Left lobe of liver (tissue), 2 donors: ENCODE measurements at places on chromosomes 7 and 10. TPM values are rescaled to one million over a fixed set of nuclear protein-coding genes. Genes with fewer than 3 reads are reported as not detected.

TNPO3 gene
- 16.6 TPM for total RNA-seq

CDNF gene
- 4.8 TPM for total RNA-seq

SPRN gene
- 0.18 TPM for total RNA-seq

SPDYE11 gene
- not detected for total RNA-seq

WDR86 gene
- 0.28 TPM for total RNA-seq

DNA sequence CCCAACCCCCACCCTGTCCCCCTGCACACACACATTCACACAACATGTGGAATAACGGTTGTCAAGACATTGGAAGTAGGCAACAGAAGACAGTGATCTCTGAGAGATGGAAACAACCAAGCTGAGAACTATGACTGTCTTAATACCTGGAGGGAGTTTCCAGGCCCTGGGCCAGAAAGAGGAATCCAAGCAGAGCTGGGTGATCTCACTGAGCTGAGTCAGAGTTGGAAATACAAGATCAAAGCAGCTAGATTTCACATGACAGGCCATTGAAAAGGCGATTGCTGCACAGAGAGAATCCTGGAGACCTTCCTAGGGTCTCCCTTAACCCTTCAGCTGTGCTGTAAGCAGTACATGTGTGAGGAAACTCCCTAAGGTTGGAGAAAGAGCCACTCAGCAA lies 165.8 kb upstream of the PRSS1 start:
- no peak for DNase-seq

GRCh38 chr10:77420947-77421523 lies 216.6 kb downstream of the KCNMA1 start:
- DNase-seq = no peak

DNA sequence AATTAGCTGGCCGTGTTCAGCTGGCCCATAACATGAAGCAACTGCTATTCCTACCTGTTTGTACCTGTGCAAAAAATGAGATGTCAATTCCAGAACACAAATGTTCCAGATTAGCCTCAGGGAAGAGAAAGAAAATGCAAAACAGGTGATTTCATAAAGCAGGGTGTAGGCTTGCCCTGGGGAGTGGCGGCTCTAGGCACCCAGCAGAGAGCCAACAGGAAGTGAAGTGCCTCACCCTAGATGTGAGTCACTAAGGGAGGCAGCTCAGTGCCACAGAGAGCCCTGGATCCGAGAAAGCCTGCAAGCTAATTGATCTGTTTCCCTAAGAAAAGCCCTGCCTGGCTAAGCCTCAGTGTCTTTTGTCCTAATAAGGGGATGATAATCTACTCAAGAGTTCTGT lies 240.0 kb downstream of the ARHGAP21 start:
- no peak for DNase-seq

- DNase-seq = no peak
Measured at GRCh38 chr7:98229441-98229840, 18.2 kb downstream of the BHLHA15 start.

DNA sequence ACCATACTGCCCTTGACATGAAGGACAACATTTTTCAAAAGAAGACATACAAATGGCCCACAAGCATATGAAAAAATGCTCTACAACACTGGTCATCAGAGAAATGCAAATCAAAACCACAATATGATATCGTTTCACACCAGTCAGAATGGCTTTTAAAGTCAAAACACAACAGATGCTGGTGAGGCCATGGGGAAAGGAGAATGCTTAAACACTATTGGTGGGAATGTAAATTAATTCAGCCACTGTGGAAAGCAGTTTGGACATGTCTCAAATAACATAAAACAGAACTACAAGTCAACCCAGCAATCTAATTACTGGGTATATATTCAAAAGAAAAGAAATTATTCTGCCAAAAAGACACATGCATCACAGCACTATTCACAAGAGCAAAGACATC lies 4.2 kb upstream of the NT5C3A start:
- no peak for DNase-seq

GRCh38 chr7:158586499-158587161 lies 993 bp downstream of the PTPRN2 start:
- no peak for DNase-seq

DNA sequence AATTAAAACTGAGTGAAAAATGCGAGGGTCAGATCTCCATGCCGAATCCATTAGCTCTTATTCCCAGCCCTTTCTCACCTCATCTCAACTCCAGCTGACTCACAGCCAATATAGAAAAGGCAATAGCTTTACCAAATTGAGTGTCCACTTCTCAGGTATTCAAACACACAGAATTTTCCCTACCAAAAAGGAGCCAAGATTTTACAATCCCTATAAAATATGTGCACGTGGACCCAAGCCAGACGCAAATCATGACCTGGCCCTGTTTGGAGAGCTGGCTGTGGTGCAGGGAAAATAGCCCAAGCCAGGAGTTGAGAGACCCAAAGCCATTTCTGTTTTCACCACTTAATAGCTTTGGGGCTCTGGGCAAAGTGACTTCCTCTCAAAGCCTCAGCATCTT lies 379.7 kb upstream of the AUTS2 start:
- no peak for DNase-seq

GRCh38 chr10:14751921-14752320 lies 22.8 kb downstream of the FAM107B start:
- no peak for DNase-seq

- DNase-seq = no peak
Measured at GRCh38 chr10:62760401-62760800, 44.1 kb upstream of the ADO start.

GRCh38 chr10:79628083-79628482 lies 17.3 kb downstream of the SFTPA1 start:
- no peak for DNase-seq

DNA sequence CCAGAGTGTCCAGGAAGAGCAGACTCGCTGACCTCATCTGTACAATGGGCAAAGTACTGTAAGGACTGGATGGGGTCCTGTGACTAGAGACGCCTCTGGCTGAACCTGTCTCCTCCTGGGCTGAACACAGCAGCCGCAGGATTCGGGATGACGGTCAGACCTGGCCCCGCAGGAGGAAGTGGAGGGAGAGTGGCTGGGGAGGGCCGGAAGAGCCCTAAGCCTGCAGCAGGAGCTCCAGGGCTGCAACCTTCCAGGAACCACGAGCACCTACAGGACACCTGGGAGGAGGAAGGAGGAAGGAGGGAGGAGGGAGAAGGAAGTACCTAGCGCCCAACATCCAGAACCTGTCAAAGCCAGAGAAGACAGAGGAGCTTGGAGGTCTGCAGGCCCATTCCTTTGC lies 30.3 kb downstream of the TNRC18 start:
- no peak for DNase-seq

DNA sequence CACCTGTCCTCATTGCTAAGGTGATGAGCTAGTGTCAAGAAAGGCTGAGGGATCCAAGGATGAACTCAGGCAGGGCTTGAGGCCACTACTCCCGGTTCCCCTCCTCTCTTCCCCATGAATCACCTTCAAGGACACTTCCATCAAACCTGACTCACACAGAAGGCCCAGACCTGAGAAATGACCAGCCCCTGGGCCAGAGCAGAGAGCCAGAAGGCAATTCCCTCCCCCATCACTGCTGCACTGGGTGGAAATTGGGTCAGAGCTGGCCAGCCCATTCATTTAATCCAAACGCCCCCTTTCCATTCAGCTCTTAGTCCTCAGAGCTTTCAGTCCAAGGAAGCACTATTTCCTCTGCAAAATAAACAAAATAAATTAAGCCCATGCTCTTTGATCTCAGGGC lies 182.0 kb downstream of the KCNMA1 start:
- DNase-seq = no peak

DNA sequence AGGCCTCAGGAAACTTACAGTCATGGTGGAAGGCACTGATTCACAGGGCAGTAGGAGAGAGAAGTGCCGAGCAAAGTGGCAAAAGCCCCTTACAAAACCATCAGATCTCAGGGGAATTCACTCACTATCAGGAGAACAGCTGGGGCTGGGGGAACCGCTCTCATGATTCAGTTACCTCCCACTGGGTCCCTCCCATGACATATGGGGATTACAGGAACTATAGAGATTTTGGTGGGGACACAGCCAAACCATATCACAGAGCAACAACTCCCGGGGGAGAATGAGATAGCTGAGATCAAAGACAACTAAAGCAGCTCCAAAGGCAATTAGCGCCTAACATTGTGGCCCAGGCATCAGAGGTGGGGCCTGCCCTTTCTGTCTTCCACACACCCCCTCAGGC lies 85.4 kb upstream of the VOPP1 start:
- no peak for DNase-seq

DNA sequence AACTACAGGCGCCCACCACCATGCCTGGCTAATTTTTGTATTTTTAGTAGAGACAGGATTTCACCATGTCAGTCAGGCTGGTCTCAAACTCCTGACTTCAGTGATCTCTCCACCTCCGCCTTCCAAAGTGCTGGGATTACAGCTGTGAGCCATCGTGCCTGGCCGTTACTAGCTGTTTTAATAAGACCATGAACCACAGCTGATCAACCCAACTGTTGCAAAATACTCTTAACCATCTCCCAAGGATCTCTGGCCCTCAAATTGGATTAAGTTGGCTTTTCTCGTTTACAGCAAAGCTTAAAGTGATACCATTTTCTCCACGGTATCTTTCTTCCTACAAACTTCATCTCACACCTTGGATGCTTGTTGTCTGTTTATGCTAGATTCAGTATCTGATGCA lies 18.3 kb downstream of the ZFAND2A start:
- no peak for DNase-seq

DNA sequence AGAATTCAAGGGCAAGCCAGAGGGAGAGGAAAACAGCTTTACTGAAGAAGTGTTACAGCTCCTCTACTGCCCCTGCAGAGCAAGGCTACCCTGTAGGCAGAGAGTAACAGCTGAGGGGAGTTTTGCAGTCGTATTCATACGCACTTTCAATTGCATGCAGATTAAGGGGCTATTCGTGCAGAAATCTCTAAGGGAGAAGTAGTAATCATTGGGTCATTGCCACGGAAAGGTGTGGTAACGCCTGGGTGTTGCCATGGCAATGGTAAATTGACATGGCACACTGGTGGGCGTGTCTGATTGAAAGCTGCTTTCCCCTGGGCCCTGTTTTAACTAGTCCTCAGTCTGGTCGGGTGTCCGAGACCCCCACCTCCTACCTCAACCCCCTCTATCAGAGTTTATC lies 227.2 kb downstream of the NSUN6 start:
- DNase-seq = no peak

DNA sequence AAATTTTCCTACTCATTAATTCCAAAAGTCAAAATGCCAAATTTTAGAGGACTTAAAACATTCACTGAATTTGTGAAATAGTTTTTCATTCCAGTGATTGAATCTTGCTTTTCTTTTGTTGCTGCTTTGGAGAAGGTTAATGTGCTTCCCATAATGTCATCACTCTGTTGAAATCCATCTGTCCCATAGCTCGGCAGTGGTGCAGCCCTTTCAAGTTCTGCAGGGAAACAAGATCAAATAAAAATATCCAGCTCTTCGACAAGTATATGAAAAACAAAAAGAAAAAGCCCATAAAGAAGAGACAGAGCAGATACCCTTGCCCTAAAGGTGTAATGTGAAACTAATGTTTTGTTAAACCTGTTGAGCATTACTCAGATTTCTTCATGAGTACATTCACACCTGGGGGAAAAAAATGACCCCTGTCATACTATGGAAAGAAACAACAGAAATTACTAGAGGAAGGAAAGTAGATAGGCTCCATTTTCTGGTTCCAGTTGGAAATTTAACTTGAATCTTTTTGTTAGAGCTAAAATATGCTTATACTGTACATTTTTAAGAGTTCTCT lies 35.1 kb downstream of the AGR3 start:
- no peak for DNase-seq

DNA sequence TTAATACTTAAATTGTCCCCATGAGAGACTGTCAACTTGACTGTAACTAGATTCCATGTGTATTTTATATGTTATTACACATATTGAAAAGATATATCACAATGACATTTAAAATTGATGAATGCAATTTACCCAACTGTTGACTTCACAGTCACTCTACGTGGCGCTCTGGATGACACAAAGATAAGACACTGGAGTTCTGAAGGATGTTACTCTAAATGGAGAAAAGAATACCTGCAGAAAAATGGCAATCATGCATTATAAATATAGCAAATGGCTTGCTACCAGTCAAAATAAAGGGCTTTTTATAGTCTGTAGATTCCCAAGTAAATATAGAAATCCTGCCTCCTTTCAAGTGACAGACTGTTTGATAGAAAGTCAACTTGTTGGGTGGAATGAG lies 143.6 kb upstream of the KLF6 start:
- DNase-seq = no peak

- no peak for DNase-seq
Measured at GRCh38 chr10:17239345-17240085, 11.5 kb downstream of the VIM start.

GRCh38 chr7:44215531-44215930 lies 14.8 kb downstream of the YKT6 start:
- no peak for DNase-seq

DNA sequence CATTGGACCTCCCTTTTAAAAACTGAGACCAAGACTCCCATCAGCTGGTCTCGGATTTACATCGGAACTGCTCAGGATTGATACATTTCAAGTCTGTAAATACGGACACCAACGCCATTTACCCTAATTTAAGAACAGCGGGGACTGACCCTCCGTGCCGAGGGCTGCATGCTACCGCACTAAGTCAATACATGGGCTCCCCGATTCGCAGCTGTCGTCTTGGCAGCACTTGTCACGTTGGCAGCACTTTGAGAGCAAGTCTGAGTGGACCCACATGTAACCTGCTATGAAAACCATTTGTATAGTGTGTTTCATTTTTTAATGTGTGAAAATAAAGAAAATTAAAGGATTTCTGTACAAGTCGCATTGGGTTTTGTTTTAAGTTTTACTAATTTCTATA lies 83.4 kb downstream of the EZH2 start:
- DNase-seq = no peak

DNA sequence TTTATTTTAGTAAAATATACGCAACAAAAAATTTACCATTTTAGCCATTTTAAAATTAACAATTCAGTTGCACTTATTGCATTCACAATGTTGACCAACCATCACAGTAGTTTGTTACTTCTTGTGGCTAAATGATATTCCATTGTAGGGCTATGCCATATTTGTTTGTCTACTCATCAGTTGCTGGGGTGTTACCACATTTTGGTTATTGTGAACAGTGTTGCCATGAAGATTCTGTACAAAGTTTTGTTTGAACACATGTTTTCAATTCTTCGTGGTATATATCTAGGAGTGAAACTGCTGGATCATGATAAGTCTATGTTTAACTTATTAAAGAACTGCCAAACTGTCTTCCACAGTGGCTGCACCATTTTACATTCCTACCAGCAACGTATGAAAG lies 46.3 kb upstream of the ZNF365 start:
- DNase-seq = no peak

- DNase-seq = no peak
Measured at GRCh38 chr7:86950360-86950759, 109.1 kb downstream of the ELAPOR2 start.
